ENCODE measurements at places on chromosomes 3 and 15.

GRCh38 chr3:136329593-136329992, 79.5 kb downstream of the PCCB start:
- DNase-seq: no peak

DNA sequence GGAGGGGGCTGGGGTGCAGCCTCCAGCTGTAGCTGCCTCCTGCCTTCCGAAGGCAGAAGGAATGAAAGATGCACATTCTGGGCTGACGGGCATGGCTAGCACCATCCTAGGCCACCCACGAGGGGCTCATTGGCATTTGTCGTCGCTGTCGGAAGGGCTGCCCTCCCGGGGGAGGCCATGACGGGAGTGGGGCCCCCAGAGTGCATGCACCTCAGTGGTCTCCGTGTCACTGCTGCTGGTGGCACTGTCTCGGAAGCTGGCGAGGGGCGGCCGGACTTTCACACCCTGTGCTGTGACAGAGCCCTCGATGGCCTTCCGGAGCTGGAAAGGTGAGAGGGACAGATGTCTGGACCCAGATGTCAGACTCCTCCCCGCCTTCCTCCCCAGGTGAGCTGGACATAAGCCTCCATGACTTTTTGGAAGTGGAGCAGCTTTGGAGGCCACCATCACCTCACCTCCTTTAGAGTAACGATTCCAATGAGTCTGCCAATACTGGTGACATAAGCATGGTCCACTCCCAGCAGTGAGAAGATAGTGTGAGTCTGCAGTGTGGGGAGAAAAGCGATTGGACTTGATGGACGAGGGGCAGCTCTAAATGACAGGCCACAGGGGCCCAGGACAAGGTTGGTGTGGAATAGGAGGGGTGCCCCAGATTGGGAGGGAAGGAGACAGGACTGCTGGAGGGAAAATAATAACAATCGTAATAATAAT, 9.2 kb downstream of the FAM131A start:
- no peak for DNase-seq

- DNase-seq: no peak
These were observed 876 bp downstream of the PLSCR1 start for GRCh38 chr3:146543461-146544001.

- no peak for DNase-seq
These were observed 43.1 kb downstream of the MEIS2 start for GRCh38 chr15:37057256-37057655.

- DNase-seq: peak; percentile 34
These were observed 620 bp downstream of the ABHD5 start for GRCh38 chr3:43691120-43691995.

DNA sequence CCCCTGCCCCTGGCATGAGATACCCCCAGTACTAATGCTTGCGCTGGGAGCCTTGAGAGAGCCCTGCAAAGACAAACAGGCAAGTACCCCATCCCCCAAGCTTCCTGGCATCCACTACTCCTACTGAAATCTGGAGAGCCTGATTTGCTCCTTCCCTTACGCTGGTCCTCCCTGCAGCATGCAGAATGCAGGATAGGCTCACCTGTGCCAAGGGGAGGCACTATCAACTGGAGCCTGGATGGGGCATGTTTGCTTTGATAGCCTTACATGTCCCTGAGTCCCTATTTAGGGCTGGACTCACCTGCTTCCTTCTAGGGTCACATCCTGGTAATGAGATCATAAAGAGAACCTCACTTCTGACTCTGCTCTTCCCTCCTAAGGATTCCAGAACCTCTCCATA, 42.9 kb downstream of the RAB11A start:
- no peak for DNase-seq

GRCh38 chr3:60250810-60251209, 1000.4 kb downstream of the FHIT start:
- no peak for DNase-seq

GRCh38 chr3:172877011-172877410, 126.5 kb downstream of the ECT2 start:
- DNase-seq: no peak

DNA sequence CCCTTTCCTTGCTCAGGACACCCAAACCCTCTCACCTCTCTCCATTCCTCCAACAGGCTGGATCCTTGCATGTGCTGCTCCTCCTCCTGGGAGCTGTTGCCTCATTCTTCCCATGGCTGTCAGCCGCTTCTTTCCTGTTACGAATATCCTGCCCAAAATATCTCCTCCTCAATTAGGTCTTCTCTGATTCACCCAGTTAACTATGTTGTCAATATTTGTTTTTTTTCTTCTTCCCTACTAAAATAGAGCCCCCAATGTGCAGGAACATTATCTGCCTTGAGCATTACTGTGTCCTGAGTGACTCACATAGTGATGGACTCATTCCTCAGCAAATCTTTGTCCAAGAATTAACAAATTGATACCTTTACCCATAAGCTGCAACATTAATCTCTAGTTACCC, 357.2 kb downstream of the CLSTN2 start:
- DNase-seq: no peak

GRCh38 chr3:43288366-43288765, 2.0 kb downstream of the SNRK start:
- DNase-seq: no peak

DNA sequence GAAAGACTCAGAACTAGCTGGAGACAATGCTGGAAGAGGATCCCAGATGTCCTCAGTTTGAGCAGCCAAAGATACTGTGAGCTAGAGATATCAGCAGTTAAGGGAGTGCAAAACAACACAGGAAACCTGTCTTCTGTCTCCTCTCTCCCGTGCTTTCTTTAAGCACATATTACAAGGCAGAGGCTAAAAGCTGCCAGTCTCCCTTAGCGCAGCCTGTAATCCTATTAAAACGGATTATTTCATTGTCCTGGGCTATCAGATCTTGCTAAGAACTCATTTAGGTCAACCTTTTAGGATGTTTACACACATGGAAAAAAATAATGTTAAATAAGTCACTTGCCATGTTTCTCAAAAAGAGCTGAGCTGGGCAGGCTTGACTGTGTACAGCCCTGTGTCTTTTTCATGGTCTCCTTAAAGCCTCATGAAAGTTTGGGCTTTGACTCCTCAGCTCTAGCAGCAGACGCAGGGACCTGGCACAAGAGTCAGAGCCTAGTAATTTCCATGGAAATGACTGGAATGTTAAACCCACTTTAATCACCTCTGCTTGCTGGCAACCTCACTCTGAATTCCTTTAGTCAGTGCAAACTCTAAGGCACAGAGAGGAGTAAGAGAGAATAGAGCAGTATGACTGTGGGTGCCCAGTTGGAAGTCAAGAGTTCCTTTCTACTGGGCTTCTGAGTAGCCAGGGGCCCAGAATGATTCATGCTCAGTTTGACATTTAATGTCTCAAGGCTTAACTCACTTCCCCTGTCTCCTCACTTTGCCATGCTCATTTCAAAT, 491.9 kb downstream of the NTRK3 start:
- no peak for DNase-seq

DNA sequence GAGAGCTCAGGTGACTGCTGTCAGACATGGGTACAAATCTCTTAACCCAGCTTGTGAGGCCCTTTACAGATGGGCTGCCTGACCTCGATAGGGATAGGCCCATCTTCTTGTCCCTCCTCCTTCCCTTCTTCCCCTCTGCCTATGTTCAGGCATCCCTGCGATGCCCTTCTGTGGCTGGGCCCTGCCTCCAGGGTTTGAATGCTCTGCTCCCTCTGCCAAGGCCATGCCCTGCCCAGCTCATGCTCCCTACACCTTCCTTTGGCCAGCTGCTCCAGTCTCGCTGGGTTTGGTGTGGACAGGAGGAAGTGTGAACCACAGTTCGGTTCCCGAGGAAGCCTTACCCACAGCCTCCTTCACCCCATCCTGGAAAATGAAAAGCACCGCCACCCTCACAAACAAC, 4.3 kb downstream of the FYCO1 start:
- DNase-seq: no peak

GRCh38 chr3:192223815-192224214, 503.5 kb downstream of the FGF12 start:
- DNase-seq: no peak

GRCh38 chr15:40360015-40360414, 2.0 kb downstream of the DISP2 start:
- DNase-seq: no peak

All from GM12891 (cell line).